ENCODE measurements at places on chromosomes 2 and 18.

DNA sequence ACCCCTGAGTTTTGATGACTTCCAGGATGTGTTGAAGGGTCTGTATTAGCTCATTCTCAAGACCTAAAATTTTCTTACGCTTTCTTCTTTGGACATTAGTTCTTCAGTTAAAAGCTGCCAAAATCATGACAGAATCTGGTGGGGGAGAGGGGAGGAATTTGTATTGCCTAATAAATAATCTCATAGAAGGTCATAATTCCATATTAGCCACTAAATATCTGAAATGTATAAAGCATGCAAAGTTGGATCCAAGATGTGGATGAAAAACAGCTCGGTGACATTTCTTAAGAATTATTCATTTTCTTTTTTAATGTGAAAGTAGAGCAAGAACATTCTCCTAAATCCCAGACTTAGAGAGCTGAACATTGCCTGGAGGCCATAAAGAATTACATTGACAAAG, 120.1 kb downstream of the MMADHC start:
- no peak for DNase-seq

DNA sequence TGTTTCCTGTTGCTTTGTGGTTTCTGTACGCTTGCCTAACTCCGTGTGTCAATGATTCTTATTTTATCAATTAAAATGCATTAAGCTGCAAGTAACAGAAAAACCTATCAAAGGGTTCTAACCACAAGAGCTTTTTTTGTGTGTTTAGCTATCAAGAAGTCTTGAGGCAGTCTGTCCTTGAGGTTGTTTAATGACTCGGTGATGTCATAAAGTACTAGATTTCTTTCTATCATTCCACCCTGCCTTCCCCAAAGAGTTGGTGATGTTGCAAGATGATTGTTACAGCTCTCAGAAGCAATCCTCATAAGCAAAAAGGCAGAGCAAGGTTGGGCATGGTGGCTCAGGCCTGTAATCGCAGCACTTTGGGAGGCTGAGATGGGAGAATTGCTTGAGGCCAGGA, 51.9 kb upstream of the SPTBN1 start:
- DNase-seq, result no peak

- no peak for DNase-seq
Observed at GRCh38 chr18:45458033-45458432, 157.2 kb upstream of the SLC14A2 start.

DNA sequence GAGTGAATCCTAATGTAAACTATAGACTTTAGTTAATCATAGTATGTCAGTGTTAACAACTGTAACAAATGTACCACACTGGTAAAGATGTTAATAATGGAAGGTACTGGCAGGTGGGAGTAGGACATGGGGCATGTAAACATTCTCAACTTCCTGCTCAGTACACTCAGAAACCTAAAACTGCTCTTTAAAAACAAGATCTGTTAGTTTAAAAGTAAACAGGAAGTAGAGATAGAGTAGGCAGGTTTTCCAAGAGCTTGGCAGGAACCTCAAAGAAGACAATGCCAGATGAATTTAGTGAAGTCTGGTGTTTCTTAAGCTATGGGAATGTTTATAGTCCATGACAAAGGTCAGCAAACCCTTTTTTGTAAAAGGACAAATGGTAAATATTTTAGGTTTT, 46.6 kb downstream of the CCDC138 start:
- DNase-seq, result no peak

GRCh38 chr18:21241301-21242048, 557 bp upstream of the GREB1L start:
- DNase-seq, result no peak

GRCh38 chr2:27804146-27804545, 32.6 kb downstream of the MRPL33 start:
- DNase-seq, result no peak

DNA sequence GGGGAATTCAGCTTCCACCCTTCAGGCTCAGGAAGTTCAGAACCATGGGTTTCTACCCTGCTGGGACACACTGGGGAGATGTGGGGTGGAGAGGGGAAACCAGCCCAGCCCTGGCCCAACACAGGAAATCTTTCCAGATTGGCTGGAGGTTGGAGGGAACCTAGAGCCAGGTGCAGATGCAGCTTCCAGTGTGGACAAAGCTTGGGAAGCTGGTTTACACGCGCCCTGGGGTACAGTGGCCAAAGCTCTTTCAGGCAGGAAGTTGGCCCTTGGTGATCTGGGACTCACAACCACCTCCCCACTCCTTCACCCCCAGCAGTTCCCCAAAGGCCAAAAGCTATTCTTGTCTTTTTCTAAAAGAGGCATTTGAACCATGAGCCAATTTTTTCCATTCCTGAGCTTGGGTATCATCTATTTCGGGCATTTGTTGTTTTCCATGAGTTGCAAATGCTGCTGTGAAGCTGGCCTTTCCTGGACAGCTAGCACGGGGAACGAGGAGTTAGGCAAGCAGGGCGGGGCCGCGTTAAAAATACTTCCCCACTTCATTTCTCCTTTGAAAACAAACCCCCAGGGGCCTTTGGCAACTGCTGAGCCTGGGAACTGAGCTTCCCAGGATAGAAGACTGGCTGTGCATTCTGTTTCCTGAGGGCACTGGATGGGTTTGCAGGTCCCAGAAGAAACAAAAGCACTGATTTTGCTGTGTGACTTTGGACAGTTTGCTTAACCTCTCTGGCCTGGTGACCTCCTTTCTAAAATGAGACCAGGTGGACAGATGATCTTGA, 3.1 kb upstream of the ARID5A start:
- DNase-seq, result no peak

- no peak for DNase-seq
Observed at GRCh38 chr2:145411493-145411892, 891.6 kb upstream of the ZEB2 start.
